ENCODE measurements at places on chromosomes 3 and 15.

DNA sequence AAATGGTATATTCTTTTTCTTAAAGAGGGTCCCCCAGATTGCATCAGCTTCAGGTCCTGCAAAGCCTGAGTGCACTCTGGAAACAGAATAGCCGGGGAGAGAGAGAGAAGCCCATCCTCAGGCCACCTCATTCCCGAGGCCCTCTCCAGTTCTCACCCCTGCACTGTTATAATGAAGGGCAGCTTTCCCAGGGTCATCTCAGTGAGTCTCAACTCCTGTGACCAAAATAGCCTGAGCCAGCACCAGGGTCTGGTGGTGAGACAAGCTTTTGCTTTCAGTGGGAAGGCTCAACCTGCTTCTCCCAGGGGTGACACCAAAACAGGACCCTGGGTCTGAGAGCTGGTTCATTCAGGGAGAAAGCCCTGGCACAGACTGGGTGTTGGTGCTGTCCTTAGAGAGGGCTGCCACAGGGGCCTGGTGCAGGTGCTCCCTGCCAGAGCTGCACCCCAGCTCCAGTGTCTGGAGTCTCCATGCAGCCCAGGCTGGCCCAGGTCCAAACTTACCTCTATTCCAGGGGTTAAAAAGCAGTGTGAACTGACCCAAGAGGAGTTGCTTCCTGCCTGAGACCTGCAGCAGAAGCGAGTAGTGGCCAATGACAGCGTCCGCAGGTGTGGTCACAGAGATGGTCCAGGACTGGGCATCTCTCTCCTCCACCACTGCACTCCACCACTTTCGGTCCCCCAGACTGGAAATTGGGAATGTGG is 6.1 kb downstream of the EPB42 start:
- DNase-seq: no peak

DNA sequence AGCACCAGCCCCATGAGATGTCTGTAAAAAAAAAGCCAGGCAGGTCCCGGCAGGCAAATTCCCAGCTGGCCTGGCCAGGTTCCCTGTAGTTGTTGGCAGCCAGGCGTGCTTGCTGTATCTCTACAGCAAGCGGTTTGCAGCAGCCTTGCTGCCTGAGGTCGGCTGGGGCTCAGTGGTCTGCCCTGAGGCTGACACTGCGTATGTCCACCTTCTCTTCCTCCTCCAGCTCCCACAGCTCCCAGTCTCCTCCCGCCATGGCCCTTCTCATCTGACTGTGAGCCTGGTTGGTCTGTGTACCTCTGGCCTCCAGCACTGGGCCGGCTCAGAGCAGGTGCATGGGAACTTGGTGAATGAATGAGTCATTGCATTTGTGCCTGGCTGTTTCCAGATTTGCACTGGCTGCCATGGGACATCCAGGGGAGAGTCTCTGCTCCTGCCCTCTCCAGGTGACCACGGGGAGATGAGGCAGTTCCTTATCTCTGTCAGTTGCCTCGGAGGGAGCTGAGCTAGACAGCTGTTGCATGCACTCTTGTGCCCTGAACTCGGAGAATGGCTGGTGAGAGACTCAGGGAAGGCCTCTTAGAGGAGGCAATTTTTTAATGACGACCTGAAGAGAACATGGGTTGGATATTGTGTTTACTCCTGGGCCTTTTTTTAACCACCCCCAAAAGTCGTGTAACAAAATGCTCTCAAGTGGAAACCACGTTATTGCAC is 43.0 kb downstream of the SPSB4 start:
- DNase-seq: no peak

DNA sequence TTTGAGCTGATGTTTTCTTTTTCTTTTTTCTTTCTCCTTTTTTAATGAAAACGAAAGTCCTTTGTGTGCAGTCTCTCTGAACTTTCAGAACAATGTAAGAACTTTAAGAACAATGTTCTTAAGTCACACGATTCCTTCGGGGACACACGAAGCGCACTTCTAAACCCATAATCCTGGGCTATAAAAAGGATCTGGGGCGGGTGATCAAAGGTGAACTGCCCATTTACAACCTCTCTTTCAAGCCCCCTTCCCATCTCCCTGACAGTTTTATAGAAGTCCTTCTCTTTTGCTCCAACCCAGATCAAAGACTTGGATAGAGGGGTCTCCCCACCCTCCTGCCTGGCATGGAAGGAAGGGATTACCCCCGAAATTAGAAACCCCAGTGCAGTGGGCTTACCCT is 126.8 kb downstream of the BDH1 start:
- DNase-seq: no peak

DNA sequence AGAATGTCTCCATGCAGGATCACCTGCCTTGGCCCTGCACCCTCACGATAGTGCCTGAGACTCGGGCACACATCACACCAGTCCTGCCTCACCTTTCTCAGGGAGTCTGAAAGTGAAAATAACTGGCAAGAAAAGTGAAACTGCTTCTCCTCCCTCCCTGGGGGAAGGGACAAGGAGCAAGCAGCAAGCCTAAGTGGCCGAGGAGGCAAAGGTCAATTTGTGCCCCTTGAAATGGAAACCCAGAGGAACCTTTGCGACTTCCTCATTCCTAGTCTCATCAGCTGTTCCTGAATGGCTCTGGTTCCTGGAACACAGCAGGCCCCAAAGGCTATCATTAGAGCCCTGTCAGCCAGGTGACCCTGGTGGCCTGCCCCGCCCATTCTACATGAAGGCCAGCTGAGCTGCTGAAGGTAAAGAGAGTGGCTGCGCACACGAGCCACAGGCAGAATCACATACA is 28.0 kb upstream of the SLCO2A1 start:
- no peak for DNase-seq

GRCh38 chr15:40235201-40235885 is 3.5 kb upstream of the PAK6 start:
- no peak for DNase-seq

- peak; percentile 43 for DNase-seq
These were observed 214.5 kb downstream of the ZIC4 start for GRCh38 chr3:147191795-147192385.

GRCh38 chr15:70353606-70354345 is 256.1 kb upstream of the TLE3 start:
- DNase-seq: no peak

DNA sequence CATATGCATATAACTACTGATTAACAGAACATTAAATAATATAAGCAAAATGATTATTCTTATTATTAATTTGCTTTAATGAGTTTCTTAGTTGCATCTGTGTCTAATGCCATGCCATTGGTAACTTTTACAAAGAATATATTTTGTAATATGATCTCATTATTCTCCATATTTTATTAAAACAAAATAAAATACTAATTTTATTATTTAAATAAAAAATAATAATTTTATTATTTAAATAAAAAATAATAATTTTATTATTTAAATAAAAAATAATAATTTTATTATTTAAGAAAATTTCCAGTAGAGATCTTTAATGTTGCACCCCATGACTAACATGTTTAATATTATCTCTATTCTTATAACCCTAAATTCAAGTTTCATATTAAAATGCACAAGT is 771.1 kb downstream of the NR2F2 start:
- DNase-seq: no peak

DNA sequence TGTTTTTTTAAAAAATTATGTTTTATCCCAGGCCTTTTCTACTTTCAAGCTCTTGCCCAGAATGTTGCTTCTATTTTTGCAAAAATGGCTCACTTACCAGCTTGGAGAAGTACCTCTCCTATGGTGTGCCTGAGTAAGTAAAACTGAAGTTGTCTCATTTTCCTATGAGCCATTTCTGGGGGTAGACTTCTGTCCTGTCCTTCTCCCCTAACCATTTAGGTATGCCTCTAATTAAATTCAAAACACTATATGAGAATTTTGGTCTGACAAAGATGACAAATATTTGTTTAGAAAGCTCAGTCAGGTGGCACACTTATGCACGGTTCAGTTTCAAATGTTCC is 282.5 kb upstream of the ICE2 start:
- DNase-seq: no peak

DNA sequence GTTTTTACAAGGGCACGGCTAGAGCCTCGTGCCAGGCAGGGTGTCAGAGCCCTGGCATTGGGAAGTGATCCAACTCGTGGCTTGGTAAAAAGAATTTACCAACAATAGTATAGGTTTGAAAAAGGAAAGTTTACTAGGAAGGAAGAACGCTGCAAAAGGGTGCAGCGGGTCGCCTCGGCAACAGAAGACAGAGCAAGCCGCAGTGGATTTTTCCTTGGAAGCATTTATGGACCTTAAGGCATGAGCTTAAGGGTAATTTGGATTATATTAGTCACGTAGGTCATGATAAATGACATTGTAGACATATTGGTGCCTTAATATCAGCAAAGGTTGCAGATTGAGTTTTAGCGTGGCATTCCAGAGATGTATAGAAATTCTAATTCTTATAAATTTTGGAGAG is 163.4 kb upstream of the PPP2R3A start:
- no peak for DNase-seq

DNA sequence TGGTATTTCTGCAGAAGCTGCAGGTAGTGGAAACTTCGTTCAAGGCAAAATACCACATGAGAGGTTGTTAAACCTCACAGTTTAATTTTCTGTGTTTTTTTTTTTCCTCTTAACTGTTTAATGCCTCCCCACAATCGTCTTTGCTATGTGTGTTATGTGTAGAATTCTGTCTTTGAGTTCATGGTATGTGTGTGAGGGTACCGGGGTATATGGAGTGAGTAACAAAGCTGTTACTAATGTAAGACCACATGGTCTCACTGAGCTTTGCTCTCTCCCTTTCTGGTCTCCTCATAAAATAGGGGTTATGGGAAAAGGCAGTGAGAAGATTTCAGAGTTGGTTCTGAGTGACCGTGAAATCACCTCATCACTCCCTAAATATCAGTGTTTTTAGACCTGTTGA is 143.6 kb downstream of the USP13 start:
- DNase-seq: no peak

DNA sequence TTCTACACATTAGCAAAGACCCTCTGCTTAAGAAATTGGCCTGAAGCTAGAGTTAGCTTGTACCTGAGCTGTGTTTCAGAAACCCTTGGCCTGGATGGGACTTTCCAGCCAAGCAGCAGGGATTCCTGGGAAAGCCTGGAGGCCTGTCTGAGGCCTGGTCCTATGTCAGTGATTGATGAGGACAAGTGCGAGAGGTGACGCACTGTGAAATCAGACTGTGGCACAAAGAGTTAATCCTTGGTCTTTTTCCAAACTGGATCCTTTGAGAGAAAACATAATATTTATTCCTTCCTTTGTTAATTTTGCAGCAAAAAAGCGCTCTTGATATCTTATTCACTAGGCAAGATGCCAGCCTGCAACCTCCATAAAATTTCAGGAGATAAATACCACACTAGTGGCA is 225.0 kb upstream of the ATP11B start:
- DNase-seq: no peak

GRCh38 chr15:36942248-36942827 is 158.0 kb downstream of the MEIS2 start:
- no peak for DNase-seq

DNA sequence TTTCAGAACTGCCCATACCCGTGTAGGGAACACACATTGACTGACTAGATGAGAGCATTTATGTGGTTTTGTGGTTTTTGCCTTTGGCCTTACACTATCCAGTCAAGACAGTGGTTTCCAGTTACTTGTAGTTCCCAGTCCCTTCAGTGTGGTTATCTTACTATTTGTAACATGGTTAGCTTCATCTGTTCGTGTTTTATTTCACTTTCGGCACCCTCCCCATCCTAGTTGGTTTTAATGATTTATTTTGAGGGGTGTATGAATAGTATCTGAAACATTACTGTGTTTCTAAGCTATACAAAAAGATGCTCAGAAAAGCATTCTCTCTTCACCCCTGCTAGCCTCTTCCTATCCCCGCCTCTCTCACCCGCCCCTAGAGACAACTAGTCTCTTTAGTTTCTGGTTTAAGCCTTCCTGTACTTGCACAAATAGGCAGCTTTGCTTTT is 14.1 kb downstream of the LYSMD4 start:
- DNase-seq: no peak

GRCh38 chr15:25933456-25934158 is 70.5 kb upstream of the ATP10A start:
- DNase-seq: peak; percentile 64

- DNase-seq: no peak
These were observed 9.8 kb downstream of the PLA2G4E start for GRCh38 chr15:42011074-42011473.

DNA sequence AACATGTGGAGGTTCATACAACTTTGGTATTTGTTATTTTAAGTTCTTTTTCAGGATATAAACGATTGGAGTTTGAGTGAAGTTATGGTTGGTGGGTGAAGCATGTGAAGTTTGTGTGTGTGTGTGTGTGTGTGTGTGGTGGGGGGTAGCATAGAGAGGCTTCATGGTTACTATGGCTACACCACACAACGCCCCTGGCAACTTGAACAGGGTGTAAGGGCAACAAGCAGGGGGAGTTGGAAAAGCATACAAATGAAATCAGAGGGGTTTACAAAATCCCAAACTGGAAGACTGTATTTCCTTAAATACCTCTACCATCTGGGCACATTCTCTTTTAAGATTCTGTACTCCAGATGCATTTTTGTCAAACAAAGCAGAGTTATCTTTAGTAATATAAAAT is 207.5 kb downstream of the SV2B start:
- no peak for DNase-seq

DNA sequence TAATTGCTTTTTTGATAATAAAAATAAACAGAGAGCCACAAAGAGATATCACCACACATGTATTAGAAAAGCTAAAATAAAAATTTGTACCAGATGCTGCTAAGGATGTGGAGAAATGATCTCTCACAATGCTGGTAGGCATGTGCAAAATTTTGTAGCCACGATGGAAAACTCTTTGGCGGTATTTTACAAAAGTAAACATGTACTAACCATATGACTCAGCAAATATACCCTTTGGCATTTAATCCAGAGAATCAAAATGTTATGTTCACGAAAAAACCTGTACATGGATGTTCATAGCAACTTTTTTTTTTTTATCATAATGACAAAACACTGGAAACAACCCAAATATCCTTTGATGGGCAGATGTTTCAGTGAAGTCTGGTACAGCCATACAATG is 261.2 kb downstream of the LPP start:
- DNase-seq: no peak

- no peak for DNase-seq
These were observed 740 bp downstream of the MAGI1 start for GRCh38 chr3:66037986-66038369.

GRCh38 chr15:87033056-87033455 is 953.4 kb downstream of the AGBL1 start:
- no peak for DNase-seq

GRCh38 chr15:100613208-100613607 is 10.8 kb downstream of the ASB7 start:
- no peak for DNase-seq

GRCh38 chr3:167520266-167521005 is 46.6 kb upstream of the SERPINI2 start:
- no peak for DNase-seq

- DNase-seq: no peak
These were observed 27.2 kb upstream of the TNFSF10 start for GRCh38 chr3:172550347-172550943.

DNA sequence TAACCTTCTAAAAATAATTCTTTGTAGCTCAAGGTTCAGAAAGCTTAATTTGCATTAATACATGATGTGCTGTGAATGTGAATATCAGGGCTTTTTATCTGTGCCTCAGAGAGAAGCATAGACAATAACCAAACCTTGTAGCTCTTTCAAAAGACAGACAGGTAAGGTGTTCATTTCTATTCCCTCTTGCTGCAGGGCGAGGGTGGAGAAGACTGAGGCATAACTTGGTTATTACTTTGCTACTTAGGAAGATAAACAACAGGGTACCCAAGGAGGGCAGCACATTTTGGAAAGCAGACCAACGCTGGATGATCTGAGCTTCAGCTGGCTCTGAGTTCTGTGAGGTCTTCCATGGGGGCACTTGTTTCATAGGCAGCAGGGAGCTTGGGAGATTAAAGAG is 408.6 kb upstream of the RARB start:
- DNase-seq: no peak
